ENCODE measurements at places on chromosomes 4 and X.

GRCh38 chr4:8391972-8392371, 48.6 kb downstream of the ACOX3 start:
- peak; percentile 58 for DNase-seq

- no peak for DNase-seq
Observed at GRCh38 chr4:99943904-99944437, 2.4 kb downstream of the DNAJB14 start.

- DNase-seq, result no peak
Observed at GRCh38 chr4:122814426-122814825, 12.2 kb upstream of the FGF2 start.

- DNase-seq, result no peak
Observed at GRCh38 chr4:66640233-66640990, 904.9 kb downstream of the CENPC start.

- no peak for DNase-seq
Observed at GRCh38 chr4:131091896-131092295, 1995.9 kb downstream of the C4orf33 start.
